ENCODE measurements at places on chromosomes 7 and 10.
A peak's percentile ranks its signal among the peaks of the same experiment; 100 is the strongest.

DNA sequence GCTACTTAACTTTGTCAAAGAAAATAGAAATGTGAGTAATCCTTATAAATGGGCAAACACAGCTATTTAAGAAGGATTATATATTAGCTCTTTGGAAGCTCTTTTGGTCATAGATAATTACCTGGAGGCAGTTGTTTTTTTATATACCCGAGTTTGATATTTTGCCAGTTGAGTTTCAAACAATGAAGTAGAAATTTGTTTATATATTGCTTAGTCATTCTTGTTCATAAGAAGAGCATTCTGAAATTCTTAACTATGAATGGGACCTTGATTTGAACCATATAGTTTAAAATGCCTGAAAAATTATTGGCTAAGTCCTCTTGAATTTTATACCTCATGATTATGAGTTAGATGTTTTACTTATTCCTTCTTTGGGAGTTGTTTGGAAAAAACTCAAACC lies 36.4 kb downstream of the MINPP1 start:
- no peak for DNase-seq

DNA sequence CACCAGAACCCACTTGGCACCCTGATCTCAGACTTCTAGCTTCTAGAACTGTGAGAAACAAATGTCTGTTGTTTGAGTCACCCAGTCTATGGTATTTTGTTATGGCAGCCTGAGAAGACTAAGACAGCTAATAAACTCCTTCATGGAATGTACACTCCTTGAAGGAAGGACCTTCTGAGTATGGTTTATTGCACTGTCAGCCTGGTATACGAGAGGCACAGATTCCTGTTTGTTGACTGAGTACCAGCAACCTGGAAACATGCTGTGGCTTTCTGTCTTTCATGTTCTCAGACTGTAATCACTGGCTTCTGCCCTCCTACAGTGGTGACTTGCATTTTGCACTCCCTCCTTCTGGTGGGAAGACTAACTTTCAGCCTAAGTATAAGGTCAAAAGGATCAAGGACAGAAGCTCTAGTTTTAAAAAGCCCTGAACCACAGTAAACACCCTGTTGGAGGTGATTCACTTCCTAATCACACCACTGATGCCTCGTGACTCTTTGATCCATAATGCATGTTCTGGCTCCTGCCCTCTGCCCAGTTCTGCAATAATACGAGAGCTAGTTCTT lies 319.0 kb upstream of the NPSR1 start:
- DNase-seq: no peak

DNA sequence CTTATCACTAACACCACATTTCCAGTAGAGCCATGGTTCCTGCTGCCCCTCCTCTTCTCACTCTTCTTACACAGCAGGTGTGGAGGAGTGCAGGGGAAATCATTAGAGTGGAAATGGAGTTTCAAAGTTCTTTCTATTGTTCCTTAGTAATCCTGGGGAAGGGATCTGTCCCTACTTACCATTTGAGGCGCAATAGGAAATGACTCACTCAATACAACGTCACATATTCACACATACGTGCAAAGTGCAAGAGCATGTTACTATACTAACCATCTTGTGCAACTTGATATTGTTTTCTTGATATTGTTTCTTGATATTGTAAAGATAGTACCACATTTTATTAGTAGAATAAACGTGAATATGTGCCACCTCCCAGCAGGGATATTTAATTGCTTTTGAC lies 1010.2 kb downstream of the DNAJB9 start:
- DNase-seq: no peak

- no peak for DNase-seq
These were observed 311.9 kb downstream of the HGF start for GRCh38 chr7:81457852-81458522.

GRCh38 chr10:58781873-58782488 lies 269.3 kb downstream of the BICC1 start:
- DNase-seq: no peak

GRCh38 chr7:135798095-135798494 lies 49.5 kb upstream of the FAM180A start:
- DNase-seq: no peak

- DNase-seq: no peak
These were observed 250.9 kb upstream of the SORCS1 start for GRCh38 chr10:107415446-107415845.

GRCh38 chr10:92750791-92751533 lies 61.2 kb downstream of the HHEX start:
- no peak for DNase-seq

GRCh38 chr10:62580396-62580795 lies 206.2 kb downstream of the ZNF365 start:
- no peak for DNase-seq

DNA sequence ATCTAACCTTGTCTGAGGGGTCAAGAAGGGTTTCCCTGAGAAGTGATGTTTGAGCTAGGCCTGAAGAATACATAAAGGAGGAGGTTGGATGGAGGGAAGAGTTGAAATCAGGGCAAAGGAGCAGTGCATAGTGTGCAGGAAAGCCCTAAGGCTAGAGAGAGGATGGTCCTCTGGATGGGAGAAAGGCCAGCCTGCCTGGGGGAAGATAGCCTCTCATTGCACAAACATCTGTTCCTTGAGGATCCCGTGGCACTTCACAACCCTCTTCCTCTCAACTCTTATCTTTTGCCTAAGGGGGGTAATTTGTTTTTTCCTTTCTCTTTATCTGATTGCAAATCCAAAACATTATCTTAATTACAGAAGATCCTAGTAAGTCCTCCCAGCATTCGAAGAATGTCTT lies 35.7 kb downstream of the STAMBPL1 start:
- DNase-seq: no peak

DNA sequence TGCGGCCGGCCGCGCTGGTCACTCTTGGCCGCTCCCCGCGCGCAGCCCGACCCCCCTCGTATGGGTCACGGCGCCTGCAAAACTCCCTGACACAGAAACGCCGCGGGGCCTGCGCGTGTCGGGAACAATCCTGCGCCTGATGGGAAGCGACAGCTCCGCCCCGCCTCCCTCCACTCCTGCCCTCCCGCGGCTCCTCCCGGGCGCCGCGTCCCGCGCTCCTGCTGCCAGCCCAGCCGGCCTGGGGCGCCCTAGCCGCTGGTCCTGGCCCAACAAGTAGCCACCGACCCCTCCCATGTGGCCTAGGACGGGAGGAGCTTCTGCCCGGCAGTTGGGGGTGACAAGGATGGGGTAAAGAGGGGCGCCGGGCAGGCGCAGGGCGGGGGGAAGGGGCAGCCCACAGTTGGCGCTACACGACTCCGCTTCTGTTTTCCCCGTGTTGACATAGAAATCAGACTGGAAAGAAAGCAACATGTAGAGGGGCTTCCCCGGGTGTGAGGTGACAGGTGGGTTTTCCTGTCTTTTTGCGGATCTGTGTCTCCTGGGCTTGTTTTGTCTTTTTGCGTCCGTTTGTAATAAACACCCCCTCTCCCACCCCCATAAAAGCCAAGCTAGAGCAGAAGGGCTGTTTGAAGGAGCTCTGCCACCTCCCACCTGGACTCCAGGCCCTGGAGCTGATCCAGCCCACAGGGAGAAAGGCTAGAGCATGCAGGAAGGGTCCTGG lies 35.1 kb upstream of the PAX2 start:
- DNase-seq: no peak

DNA sequence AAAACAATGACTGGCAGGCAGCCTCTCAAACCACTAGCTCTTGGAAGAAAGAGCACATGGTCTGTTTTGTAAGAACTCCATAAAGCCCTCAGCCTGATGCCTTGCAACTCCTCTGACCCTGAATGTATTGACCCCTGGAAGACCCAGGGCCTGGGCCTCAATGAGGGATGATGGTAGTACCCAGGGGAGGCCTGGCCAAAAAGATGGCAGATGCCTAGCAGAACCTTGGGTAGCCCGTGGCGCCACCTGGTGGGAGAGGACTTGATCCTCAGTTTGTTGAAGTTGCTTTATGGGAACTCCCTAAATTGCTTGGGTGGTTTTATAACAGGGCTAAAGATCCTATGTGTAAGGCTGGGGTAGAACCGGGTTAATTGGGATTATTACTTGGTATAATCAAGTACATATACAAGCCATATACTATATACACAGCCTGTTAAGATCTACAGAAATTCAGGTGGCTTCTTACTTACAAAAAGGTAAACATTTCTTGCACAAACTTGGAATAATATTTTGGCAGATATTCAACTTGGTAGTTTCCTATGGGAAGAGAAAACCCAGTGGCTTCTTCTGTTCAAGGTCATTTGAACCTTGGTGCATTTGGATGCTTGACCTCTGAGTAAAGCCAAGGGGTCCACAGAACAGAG lies 95.8 kb upstream of the CACUL1 start:
- no peak for DNase-seq

GRCh38 chr10:69359148-69359547 lies 57.6 kb downstream of the TACR2 start:
- no peak for DNase-seq

GRCh38 chr7:129951226-129952085 lies 1.3 kb downstream of the UBE2H start:
- no peak for DNase-seq

DNA sequence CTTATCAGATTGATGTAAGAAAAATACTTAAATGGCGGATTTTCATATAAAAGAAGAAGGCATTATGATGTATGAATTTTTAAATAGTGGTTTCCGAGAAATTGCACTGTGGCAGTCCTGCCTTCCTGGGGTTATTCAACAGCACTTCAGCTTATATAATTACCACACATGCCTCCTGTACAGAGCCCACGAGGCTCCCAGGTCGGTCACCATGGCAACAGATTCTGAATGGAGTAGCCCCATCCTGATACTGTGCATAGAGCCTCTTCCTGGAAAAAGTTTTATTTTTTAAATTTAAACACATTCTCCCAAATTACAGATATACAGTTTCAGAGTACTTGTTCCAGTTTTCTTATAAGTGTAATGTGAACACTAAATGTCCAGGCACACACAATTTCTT lies 15.9 kb upstream of the ASB4 start:
- no peak for DNase-seq

- no peak for DNase-seq
These were observed 240.1 kb upstream of the ADARB2 start for GRCh38 chr10:1977461-1977860.

DNA sequence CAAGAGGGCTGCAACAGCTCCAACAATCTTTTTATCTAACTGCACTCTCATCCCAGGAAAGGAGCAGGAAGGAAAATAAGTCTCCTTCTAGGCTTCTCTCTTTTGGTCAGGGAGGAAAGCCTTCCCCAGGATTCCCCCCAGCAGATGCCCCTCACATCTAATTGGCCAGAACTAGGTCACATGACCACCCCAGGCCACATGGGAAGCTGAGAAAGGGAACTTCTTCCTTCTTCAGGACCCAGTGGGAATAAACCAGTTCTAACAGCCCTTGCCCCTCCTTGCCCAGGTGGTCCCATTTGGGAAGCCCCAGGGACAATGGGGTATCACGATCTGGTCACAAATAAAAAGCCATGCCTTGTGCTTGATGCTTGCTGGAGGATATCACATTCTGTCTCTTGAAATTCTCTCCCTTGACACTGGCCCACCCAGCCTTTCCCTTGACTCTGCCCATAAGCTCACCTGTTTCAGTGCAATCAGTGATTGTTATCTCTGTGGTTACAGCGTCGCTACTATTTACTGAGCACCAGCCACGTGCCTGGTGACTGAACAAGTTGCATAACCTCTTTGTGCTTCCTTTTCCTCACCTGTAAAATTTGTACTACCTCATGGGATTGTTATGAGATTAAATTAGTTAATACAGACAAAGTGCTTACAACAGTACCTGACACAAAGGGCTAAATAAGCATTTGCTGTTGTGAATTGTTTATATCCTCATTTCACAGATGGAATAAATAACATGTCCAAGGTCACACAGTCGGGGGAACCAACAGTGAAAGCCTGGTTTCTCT lies 9.0 kb upstream of the TACR2 start:
- no peak for DNase-seq

GRCh38 chr10:3567291-3567963 lies 217.6 kb downstream of the KLF6 start:
- no peak for DNase-seq

DNA sequence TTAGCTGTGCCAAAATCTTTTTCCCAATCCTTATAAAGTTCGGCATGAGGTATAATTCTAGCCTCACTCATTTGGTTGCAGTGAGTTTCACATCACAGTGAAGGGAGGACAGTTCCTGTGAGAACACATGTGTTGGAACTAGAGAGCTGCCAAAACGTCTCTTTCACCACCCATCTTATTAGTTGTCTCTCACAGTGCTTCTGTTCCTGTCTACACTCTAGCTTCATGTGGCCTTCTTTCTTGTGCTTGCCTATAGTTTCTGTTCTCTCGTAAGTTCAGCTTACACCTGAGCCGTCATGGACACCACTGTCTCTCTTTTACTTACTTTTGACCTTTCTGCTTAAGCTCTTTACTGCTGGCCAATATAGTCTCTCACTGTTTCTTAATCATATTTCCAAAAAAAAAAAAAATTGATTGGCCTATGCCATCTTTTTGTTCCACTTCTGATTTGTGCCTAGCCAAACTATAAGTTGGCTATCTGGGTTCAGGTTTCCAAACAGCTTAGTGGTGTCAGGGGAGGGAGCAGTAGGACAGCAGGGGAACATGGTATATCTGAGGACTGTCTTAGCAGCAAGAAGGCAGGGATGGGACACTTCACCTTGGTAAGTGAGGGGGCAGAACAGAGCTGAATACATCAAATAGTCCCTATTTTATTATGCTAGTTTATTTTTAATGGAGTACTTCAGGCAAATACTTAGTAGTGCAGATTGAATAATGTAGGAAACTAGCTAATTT lies 38.0 kb downstream of the ZNRF2 start:
- DNase-seq: no peak

- no peak for DNase-seq
These were observed 80.3 kb downstream of the LRRC17 start for GRCh38 chr7:102992938-102993717.

- no peak for DNase-seq
These were observed at the start of gene LRRC17 for GRCh38 chr7:102912742-102913141. Gene LRRC17, plus strand, starts transcription at chr7:102913000. Its CDS starts 20,914 bp downstream, at chr7:102933914.

- no peak for DNase-seq
These were observed 20.8 kb downstream of the BRAF start for GRCh38 chr7:140903741-140904480.

GRCh38 chr7:34946486-34946885 lies 90.8 kb downstream of the DPY19L1 start:
- DNase-seq: no peak

- no peak for DNase-seq
These were observed 23.7 kb downstream of the CAV1 start for GRCh38 chr7:116548506-116548905.

DNA sequence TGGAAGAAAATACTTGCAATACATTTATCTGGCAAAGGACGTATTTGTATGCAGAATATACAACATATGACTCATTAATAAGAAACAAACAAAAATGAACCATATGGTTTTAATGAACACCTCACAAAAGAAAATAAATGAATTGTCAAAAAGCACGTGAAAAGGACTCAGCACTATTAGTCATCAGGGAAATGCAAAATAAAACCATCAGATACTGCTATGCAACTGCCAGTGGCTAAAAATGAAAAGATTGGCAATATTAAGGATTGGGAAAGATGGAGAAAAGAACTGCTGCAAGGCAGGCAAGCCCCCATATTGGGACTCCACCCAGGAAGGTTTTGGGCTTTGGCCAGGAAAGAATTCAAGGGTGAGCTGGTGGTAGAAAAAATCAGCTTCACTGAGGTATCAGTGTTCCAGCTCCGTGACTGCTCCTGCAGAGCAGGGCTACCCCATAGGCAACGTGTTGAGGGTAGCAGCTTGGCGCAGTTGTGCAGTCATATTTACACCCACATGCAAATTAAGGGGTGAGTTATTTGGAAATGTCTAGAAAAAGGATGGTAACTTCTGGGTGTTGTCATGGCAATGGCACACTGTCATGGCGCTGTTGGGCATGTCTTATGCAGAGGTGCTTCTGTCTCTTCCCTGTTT lies 72.7 kb downstream of the CUBN start:
- no peak for DNase-seq

- DNase-seq: peak; percentile 11
These were observed 91.7 kb downstream of the WDR11 start for GRCh38 chr10:120942806-120943413.
